ENCODE measurements at places on chromosomes 13 and 19.
A peak's percentile ranks its signal among the peaks of the same experiment; 100 is the strongest.

GRCh38 chr13:20130652-20131051 is 30.2 kb downstream of the GJA3 start:
- no peak for DNase-seq

DNA sequence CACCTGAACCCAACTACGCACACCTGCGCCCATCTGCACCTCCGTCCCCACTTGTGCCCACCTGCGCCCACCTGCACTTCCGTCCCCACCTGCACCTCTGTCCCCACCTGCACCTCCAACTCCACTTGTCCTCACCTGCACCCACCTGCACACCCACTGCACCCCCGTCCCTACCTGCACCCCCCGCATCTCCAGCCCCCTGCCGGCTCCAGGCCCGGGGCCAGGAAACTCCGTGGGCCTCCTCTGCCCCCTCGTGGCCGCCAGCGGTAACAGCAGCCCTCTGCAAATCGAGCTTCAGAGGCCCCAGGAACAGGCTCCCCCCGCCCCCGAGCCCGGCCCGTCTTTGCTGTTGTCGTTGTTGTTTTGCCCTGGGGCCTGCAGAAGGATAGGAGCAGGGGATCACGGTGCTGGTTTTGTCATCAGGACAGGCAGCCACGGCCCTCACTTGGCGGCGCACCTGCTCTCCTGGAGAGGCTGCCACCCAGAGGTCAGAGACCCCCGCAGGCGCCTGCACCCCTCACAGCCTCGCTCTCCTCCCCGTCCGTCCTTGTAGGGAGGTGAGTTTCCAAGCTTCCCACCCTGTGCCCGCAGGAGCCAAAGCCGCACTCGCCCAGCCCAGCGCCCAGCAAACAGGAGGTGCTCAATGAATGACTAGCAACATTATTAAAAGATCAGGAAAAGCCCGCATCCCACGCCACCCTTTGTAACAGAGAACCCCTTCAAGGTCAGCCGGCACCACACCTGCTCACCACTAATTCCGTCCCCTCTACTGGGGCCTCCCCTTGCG is 65.4 kb downstream of the GNG7 start:
- peak; percentile 54 for DNase-seq

GRCh38 chr19:14450168-14450874 is 17.2 kb downstream of the PKN1 start:
- no peak for DNase-seq

GRCh38 chr13:40165316-40165932 is 501.0 kb downstream of the FOXO1 start:
- no peak for DNase-seq

DNA sequence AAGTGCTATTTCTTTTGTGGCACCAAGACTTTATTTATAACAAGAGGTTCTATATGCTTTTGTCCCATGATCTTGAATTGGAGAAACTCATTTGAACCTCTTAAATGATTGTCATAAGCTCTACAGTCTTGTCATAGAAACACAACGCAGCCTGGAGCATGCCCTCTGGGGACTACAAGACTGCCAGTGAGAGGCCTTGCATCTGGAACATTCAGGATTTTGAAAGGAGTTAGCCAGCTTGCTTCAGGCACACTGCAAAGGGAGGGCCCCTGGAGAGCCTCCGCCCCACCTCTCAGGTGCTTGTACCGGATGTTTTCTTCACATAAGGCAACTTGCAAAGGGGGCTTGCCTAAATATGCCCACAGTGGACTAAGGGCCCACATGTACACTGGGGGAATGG is 130.5 kb downstream of the LIG4 start:
- no peak for DNase-seq

GRCh38 chr19:4503825-4504170 is 14.5 kb downstream of the PLIN4 start:
- DNase-seq: no peak

All from neuronal stem cell (in vitro differentiated cells).